ENCODE measurements at places on chromosomes 16 and 17.

GRCh38 chr17:74215342-74215727, 2.0 kb downstream of the TTYH2 start:
- DNase-seq: no peak

DNA sequence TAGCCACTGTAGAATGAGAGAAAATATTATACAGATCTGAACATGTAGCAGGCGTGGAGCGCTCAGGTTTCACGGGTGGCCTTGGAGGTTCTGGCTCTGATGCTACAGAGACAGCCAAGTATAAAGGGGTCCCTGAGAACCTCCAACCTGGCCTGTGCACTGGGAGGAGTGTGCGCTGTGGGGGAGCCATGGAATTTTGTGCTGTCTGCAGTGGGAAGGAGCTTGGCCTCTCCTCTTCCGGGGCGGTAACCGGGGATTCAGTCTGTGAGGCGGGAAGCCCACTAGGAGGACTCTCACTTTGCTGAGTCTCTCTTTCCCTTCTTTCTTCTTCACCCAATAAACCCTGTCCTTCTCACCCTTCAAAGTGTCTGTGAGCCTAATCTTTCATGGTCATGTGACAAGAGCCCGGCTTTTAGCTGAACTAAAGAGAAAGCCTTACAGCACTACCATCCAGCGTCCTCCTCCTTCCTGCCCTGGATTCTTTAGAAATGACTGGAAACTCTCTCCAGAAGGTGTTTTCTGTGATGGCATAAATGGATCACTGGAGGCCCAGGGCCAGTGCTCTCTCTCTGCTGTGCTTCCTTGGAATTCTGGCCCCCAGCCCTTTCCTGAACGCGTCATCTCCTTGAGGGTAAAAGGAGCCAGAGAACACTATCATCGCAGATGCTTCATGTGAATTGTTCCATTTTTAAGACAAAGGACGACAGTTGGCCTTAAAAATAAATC, 232.1 kb upstream of the CACNG5 start:
- no peak for DNase-seq

GRCh38 chr17:45873728-45874127, 20.6 kb upstream of the MAPT start:
- no peak for DNase-seq

- no peak for DNase-seq
Measured at GRCh38 chr16:27270349-27270748, 1.8 kb upstream of the NSMCE1 start.

- DNase-seq: no peak
Measured at GRCh38 chr17:10420811-10421210, 939 bp downstream of the MYH8 start.

- DNase-seq: no peak
Measured at GRCh38 chr16:9402293-9402860, 310.9 kb downstream of the HAPSTR1 start.

- no peak for DNase-seq
Measured at GRCh38 chr17:9330611-9331271, 244.9 kb downstream of the STX8 start.

DNA sequence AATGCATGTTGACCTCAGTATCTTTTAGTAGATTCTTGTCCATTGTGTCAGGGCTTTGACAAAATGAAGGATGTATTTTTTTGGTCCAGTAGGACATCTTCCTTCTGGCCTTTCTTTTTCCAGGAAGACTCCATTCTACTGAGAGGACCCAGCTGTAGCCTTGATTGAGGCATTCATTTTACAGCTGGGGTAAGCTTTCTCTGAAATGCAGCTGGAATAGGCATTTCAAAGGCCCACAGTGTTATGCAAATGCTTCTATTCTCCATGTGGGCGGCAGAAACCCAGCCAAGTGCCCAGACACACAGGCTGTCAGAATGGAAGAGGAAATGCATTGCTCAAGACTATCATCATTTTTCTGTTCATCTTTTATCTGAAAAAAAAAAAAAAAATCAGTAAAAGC, 629.0 kb upstream of the CDH8 start:
- DNase-seq: no peak

GRCh38 chr17:15498107-15498506, 30.7 kb upstream of the CDRT4 start:
- no peak for DNase-seq

DNA sequence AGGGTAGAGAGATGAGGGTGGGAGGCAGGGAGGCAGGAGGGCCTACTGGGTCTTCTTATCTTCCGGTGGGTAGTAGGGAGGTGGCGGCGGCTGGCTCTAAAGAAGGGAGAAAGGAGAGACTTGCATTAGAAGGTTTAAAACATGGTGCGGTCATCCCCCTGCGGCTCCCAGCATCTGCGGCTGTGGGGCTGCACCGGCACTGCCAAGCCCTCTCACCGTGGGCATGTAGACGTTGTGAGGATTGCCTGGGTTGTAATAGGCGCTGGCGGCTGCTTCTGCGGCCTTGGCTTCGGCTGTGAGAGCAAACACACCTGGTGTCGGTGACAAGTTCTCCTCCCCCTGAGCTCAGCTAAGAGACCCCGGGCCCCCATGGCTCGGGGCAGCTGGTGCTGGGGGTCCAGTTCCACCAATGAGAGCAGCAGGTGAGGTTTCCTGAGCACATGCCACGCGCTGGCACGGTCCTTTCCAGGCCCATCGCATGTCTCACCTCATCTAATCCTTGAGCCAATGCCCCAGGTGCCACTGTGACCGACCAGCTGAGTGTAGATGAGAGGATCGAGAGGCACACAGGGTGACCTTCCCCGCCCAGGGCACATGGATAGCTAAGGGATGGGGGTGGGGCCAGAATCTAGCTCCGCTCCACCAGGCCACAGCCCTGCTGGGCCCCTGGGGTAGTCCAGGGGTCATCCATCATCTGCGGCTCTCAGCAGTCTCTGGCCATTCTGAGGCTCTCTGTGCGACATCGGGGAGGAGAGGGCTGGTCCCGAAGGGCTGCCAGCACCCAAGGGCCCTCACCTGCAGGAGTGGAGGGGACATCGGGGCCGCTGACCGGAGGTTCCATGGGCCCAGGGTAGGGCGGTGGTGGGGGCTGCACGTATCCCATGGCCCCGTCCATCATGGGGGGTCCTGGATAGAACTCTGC, 2.7 kb upstream of the UNC13D start:
- no peak for DNase-seq

DNA sequence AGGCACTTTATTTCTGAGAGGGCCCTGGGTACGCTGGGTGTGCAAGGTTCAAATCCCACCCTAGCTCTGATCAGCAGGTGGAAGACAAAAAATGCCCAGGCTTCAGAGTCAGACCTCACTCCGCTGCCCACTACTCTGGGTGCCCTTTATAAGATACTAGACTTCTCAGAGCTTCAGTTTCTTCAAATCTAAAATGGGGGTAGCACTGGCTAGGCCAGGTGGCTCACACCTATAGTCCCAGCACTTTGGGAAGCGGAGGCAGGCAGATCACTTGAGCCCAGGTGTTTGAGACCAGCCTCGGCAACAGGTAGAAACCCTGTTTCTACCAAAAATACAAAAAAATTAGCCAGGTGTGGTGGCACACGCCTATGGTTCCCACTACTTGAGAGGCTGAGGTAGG, 1.7 kb downstream of the USB1 start:
- DNase-seq: no peak

DNA sequence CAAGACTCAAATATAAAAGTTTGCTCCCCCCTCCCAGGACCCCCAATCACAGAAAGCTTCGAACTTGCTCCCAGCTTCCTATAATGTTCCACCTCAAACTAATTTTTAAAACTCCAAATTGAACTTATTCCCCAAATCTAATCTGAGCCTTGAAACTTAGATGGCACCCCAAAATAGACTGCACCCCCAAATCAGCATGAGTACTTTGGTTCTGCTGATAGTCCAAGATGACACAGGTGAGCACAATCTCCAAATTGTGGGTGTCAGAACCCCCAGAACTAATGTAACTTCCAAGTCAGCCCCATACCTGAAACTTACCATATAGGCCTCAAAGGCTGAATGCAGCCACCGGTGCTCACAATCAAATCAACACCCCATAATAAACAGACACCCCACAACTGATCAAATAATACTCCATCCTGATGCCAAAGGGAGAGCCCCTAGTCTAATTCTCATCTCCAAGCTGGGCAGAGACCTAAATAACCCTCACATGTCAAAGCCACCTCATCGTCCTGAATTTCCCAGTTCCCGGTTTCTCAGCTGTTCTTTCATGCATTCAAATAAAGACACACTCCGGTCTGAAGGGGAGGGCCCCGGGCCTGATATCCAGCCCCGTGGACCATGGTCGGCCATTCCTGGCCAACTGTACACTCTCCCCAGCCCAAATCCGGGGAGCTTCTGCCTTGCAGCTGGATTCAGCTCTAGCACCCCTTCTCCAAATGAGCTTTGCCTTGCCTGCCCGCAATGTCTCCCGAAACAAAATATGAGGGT, 1.8 kb upstream of the BCL6B start:
- DNase-seq: no peak

- DNase-seq: no peak
Measured at GRCh38 chr16:8851761-8852403, 16.9 kb downstream of the CARHSP1 start.

DNA sequence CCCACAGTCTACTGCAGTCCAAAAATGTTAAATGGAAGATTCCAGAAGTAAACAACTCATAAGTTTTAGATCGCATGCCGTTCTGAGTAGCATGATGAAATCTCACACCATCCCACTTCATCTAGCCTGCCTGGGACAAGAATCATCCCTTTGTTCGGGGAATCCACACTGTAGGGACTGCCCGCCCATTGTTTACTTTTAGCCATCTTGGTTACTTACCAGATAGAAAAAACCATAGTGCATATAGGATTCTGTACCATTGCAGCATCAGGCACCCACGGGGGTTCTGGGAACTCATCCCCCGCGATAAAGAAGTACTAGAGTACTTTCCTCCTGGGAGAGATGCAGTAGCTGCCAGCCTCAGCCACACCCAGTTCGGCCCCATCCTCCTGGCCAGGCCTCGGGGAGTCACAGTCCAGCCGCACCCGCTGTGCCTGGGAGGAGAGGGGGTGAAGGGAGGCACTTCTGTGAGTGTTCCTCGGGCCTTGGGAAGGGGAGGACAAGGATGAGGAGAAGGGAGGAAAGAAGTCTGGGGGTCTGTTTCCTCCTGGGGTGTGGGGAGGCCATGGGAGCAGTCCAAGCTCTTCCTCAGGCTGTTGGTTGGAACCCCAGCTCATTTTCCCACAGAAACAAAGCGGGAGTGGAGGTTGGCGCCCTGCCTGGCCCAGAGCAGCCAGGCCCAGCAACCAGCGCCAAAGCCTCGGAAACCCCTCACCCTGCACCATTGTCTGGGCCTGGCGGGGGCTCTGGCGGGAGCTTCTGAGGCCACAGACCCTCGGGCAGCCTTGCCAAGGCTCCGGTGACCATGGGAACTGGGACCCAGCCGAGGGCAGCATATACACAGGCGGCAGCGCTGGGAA, 8.9 kb downstream of the TRIM47 start:
- DNase-seq: no peak

DNA sequence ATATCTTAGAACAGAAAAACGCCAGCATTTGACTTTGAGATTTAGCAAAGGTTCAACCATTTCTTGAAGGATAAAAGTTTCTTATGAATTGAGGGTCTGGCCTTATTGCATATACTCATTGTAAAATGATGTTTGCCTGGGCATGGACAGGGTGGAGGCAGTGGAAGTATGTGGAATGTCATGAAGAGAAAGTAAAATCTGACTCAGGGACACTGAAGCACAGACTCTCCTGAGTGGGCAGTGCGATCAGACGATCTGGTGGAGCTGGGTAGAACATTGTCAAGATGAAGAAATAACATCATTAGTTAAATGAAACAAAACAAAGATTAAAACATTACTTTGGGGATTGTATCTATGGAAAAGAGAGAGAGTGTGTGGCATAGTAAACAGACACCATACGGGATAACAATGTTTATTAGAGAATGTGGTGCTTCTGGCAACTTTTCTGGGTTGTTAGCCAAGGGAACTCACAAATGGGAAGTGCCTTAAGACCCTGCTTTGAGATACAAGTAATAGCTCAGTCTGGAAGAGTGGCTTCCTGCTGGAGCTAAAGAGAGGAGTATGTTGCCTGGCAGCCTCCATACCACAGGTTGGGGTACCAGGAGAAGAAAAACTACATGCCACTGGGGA, 4.4 kb downstream of the MAP3K3 start:
- no peak for DNase-seq

Measured in stimulated activated CD8-positive, alpha-beta memory T cell treated with anti-CD3 and anti-CD28 coated beads, Interleukin-7, amount 100 ng/mL, for 1 hour (primary cell).